ENCODE measurements at places on chromosomes 5 and 9.

DNA sequence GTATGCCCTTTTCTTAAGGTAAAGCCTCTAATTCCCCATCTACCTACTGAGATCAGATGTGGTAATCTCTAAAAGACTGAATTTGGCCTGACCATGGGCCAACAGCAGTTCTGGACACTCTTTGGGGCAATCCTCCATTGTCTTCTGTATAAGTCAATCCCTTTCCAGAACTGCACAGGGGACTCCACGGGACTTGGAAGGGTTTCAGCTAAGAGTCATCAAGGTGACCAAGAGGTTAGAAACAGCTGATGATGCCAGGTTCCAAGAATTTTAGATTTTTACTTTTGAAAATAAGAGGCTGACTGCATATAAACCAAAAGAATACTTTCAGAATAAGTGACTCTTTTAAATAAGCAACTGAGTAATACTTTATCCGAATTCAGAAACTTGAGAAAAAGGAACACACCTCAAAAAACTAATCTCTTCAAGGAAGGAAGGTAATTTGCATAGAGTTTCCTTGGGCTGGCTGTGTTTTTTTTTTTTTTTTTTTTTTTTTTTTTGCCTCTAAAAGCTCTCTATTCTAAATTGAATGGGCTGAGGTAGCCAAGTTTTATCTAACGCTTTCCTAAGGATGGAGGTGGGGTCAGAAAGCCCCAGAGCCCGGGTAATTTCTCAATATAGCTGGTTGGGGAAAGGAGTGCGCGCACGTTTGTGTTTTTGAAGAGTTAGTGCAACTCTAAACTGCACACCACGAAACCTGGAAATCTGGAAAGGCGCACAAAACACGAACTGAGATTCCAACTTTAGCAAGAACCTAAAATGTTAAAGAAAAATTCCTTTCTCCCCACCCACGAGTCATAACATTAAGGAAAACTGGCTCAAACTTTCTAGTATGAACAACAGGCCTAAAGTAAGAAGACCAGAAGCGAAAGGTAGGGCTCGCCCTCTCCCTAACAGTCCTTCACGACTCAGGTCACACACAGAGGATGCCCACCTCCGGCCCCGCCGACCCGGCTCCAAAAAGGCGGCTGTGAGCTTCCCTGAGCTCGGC, 1.3 kb downstream of the VCP start:
- H3K4me1 ChIP-seq = peaks cover 40% of the 10 kb centered on the region
- peak overlapping the region; percentile 99 for H3K4me3 ChIP-seq
- DNase-seq = no peak
- peak overlapping the region; percentile 99 for H3K27ac ChIP-seq

DNA sequence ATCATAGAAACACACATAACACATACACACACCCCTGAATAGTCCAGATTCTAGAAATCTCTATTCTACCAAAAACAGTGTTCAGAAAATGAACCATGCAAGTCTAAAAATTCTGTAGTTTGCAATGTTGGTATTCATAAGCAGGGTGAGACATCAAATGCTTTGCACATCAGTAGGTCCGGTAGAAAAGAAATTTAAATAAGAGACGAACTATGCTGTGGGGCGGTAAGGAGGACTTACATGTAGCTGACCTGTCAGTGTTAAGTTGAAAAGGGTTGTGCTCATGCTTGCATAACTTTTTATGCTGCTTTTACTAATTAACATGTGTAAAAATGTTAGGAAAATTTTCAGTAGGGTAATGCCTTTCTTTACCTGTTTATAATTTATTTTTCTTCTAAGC, 409.1 kb downstream of the KIAA0825 start:
- no peaks in the 10 kb centered on the region for H3K36me3 ChIP-seq
- no peak overlapping the region for H3K4me3 ChIP-seq
- H3K27me3 ChIP-seq = no peaks in the 10 kb centered on the region
- no peaks in the 10 kb centered on the region for H3K4me1 ChIP-seq
- no peak overlapping the region for H3K27ac ChIP-seq

DNA sequence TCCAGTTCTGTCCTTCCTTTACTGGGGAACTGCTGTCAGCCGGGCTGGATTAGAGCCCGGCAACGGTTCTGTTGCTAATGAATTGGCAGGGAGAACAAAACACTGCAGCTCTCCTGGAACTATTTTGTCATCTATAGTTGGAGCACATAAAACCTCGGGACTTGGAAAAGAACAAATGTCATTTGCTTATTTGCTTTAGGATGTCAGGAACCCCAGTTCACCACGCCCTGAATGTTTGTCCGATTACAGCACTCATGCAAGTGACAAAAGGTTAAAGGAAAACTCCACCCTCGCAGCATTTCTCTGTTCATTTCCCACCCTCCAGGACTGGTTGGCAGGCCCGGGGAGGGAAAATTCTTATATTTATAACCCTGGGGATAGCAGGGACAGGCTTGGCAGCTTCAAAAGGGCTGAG, 66.4 kb upstream of the PLPP1 start:
- peaks cover 33% of the 10 kb centered on the region for H3K4me1 ChIP-seq
- no peaks in the 10 kb centered on the region for H3K27me3 ChIP-seq
- DNase-seq = no peak
- no peak overlapping the region for H3K4me3 ChIP-seq

- no peak overlapping the region for H3K27ac ChIP-seq
- H3K36me3 ChIP-seq = no peaks in the 10 kb centered on the region
- no peak for DNase-seq
Observed at GRCh38 chr9:90612957-90613356, 29.7 kb downstream of the DIRAS2 start.

- H3K4me3 ChIP-seq = no peak overlapping the region
- H3K27me3 ChIP-seq = peaks cover 9% of the 10 kb centered on the region
- no peaks in the 10 kb centered on the region for H3K36me3 ChIP-seq
- no peak for DNase-seq
- H3K27ac ChIP-seq = no peak overlapping the region
Observed at GRCh38 chr9:105066275-105066865, 138.4 kb upstream of the ABCA1 start.

DNA sequence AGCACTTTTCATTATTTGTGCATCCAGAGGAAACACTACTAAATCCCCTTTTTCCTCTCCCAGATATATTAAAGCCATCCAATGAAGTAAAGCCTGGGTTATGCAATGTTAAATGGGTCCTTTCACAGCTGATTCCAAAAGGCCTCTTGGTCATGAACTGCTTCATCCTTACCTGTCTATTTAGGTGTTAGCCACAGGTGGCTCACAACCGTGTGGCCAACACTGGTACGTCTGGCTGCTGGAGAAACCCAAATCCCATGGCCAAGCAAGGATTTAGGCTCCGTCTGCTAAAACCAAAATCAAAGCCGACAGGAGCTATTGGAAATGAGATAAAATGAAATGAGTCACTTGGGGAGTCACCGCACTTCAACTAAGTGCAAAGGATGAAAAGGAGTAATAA, 193.9 kb downstream of the ADCY2 start:
- no peak overlapping the region for H3K4me3 ChIP-seq
- no peaks in the 10 kb centered on the region for H3K27me3 ChIP-seq
- DNase-seq = no peak
- H3K36me3 ChIP-seq = no peaks in the 10 kb centered on the region

GRCh38 chr5:10199692-10200091, 50.0 kb downstream of the ATPSCKMT start:
- H3K27me3 ChIP-seq = no peaks in the 10 kb centered on the region
- H3K4me1 ChIP-seq = peaks cover 4% of the 10 kb centered on the region
- no peaks in the 10 kb centered on the region for H3K36me3 ChIP-seq
- DNase-seq = no peak
- H3K27ac ChIP-seq = no peak overlapping the region

- H3K27me3 ChIP-seq = peaks cover 5% of the 10 kb centered on the region
- H3K27ac ChIP-seq = no peak overlapping the region
- no peak overlapping the region for H3K4me3 ChIP-seq
- H3K36me3 ChIP-seq = no peaks in the 10 kb centered on the region
Observed at GRCh38 chr5:56507351-56507930, 274.3 kb upstream of the ANKRD55 start.

DNA sequence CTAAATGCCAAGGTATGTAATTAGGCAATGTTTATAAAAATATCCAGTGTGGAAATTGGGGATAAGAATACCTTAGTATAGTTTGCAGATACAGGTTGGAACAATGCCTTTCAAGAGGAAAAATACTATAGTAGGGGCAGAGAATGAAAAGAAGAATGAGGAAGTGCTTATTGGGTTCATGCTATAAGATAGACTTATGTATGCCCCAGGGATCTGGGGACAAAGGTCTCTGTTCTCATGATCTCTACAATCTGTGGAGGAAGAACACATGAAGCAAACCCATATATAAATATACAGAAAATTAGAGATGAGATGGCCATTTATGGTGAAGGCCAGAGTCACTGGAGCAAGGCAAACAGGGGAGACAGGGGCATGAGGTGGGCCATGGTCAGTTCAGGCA, 106.5 kb upstream of the DAB2 start:
- H3K27me3 ChIP-seq = no peaks in the 10 kb centered on the region
- H3K36me3 ChIP-seq = no peaks in the 10 kb centered on the region
- H3K27ac ChIP-seq = no peak overlapping the region
- H3K4me3 ChIP-seq = no peak overlapping the region

DNA sequence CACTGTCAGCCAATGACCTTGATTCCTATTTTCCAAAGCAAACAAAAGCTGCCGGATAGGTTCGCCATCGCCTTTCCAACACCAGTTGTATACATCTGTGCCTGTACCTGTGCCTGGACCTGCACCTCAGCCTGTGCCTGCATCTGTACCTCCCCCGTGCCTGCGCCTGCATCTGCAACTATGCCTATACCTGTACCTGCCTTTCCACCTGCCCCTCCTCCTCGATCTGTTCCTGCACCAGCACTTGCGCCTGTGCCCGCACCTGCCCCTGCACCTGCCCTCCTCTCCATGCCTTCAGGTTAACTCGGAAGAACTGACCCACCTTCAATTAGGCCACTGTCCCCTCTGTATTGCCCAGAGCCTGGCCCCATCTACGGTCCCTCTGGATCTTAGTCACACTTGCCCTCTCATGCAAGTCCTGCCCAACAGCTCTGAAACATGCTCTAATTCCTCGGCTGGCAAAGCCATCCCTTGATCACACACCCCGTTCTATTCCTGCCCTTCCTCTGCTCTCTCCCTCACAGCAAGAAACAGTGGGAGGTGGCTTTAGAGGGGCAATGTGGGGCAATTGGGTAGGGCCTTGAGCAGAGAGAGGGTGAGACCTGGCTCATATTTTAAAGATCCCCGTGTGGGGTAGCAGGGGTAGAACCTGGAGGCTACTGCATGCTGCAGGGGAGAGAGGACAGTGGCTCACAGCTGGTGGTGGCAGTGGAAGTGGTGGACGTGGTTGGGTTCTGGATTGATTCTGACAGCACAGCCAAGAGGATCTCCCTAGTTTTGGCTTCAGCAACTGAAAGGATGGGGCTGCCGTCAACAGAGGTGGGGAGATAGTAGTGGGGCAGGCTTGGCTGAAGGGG, 59.6 kb upstream of the PHYKPL start:
- peaks cover 19% of the 10 kb centered on the region for H3K36me3 ChIP-seq
- H3K4me3 ChIP-seq = peak overlapping the region; percentile 57
- peaks cover 31% of the 10 kb centered on the region for H3K27me3 ChIP-seq
- no peaks in the 10 kb centered on the region for H3K4me1 ChIP-seq

GRCh38 chr9:105735366-105735765, 41.0 kb downstream of the TMEM38B start:
- no peak overlapping the region for H3K4me3 ChIP-seq
- H3K36me3 ChIP-seq = peaks cover 20% of the 10 kb centered on the region
- DNase-seq = no peak
- H3K4me1 ChIP-seq = no peaks in the 10 kb centered on the region

DNA sequence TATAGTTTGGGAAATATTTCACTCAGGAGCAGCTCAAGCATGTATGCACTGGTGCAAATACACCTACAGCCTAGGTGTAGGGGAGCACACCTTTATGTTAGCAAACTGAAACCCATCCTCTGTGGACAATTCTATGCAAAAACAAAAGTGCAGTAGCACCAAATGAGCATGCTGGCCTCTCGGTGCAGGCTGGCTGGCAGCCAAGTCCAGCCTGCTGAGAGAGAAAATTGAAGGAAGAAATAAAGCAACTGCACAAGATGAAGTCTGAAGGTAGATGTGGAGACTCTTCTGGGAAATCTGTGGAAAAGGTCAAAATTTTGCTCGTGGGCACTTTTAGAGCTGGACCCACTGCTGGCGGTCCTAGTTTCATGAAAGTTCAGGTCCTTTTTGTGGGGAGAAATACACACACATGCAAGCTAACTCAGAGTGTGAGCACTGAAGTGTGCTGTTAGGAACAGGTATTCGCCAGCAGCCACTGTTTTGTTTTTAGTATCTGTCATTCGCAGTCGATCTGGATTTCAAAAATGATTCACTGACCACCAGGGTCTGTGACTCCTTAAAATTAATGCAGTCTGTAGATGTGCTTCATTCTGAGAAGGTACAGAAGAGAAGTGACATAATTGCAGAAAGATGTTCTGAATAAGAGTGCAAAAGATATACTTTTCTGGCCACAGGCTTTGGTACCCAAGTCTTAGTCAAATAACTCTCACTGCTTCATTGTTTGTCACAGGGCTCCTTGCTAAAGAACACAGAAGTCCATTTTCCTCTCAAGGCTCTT, 281.7 kb downstream of the PARP8 start:
- H3K4me1 ChIP-seq = no peaks in the 10 kb centered on the region
- no peak for DNase-seq
- H3K36me3 ChIP-seq = peaks cover 3% of the 10 kb centered on the region
- H3K27ac ChIP-seq = no peak overlapping the region
- H3K27me3 ChIP-seq = peaks cover 3% of the 10 kb centered on the region
- no peak overlapping the region for H3K4me3 ChIP-seq

- no peak overlapping the region for H3K27ac ChIP-seq
- no peaks in the 10 kb centered on the region for H3K27me3 ChIP-seq
- peaks cover 15% of the 10 kb centered on the region for H3K36me3 ChIP-seq
- no peak overlapping the region for H3K4me3 ChIP-seq
- no peak for DNase-seq
Observed at GRCh38 chr5:150757087-150757649, 1.6 kb downstream of the DCTN4 start.

DNA sequence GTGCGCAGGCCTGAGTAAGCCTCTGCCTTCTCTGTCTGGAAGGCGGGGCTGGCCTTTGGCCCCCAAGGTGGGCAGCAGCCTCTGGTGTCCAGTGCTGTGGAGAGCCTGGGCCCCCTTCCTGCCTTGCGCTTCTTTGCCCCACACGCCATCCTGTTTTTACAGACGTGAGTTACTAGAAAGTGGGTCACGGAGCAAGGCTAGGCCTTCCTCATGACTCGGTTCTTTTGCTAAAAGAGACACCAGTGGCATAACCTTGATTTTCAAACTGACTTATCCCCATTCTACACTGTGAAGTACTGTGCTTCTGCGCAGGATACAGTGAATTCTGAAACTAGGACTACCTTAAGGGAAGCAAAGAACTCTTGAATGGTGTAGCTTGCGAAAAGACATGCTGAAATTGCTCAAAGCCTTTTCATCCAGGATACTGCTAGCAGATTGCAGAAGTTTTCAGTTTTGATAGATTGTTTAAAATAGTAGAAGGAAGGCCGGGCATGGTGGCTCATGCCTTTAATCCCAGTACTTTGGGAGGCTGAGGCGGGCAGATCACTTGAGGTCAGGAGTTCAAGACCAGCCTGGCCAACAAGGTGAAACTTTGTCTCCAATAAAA, 7.2 kb downstream of the ROPN1L start:
- H3K27me3 ChIP-seq = peaks cover 15% of the 10 kb centered on the region

- H3K4me1 ChIP-seq = peaks cover 49% of the 10 kb centered on the region
- H3K36me3 ChIP-seq = peaks cover 15% of the 10 kb centered on the region
- no peak overlapping the region for H3K4me3 ChIP-seq
- H3K27me3 ChIP-seq = no peaks in the 10 kb centered on the region
- no peak for DNase-seq
Observed at GRCh38 chr9:122287214-122287720, 22.6 kb downstream of the MRRF start.
